ENCODE measurements at places on chromosomes 2 and 18.

DNA sequence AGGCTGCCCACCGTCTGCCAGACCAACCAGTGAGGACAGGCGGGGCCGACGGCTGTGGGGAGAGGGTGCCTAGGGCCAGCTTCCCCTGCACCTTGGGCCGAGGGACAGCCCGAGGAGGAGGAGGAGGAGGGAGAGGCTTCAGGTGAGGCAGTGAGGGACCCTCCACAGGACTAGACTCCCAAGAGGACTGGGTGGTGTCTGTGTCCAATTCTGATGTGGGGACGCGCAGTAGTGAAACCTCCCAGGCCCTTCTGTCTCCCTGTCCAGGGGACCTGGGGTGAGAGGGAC is 19.8 kb upstream of the ASB1 start:
- DNase-seq, result no peak

- no peak for DNase-seq
Observed at GRCh38 chr2:152425765-152426727, 91.1 kb downstream of the FMNL2 start.

GRCh38 chr2:238381341-238382115 is 45.2 kb upstream of the ASB1 start:
- no peak for DNase-seq

DNA sequence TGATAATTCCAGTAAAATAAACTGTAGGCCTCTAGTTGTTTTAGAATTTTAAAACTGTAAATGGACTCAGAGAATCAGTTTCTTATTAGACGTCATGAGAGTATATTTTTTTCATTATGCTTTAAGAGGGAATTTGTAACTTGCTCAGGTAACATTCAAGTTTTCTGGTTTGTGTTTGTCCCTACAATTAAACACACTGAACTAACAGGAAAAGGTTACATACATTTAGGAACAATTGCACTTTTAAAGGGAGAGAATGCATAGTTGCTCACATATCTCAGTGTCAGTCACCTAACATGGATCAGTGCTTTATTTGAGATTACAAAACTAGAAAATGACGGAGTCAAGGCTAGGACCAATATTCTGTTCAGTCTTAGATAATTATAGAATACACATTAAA is 3.1 kb downstream of the COL3A1 start:
- DNase-seq, result no peak

GRCh38 chr2:25309402-25309801 is 32.3 kb downstream of the DNMT3A start:
- DNase-seq, result peak; percentile 63

- no peak for DNase-seq
Observed at GRCh38 chr2:45002686-45003085, 6.6 kb downstream of the SIX2 start.

GRCh38 chr2:38535744-38536506 is 66.8 kb downstream of the HNRNPLL start:
- DNase-seq, result peak; percentile 82

DNA sequence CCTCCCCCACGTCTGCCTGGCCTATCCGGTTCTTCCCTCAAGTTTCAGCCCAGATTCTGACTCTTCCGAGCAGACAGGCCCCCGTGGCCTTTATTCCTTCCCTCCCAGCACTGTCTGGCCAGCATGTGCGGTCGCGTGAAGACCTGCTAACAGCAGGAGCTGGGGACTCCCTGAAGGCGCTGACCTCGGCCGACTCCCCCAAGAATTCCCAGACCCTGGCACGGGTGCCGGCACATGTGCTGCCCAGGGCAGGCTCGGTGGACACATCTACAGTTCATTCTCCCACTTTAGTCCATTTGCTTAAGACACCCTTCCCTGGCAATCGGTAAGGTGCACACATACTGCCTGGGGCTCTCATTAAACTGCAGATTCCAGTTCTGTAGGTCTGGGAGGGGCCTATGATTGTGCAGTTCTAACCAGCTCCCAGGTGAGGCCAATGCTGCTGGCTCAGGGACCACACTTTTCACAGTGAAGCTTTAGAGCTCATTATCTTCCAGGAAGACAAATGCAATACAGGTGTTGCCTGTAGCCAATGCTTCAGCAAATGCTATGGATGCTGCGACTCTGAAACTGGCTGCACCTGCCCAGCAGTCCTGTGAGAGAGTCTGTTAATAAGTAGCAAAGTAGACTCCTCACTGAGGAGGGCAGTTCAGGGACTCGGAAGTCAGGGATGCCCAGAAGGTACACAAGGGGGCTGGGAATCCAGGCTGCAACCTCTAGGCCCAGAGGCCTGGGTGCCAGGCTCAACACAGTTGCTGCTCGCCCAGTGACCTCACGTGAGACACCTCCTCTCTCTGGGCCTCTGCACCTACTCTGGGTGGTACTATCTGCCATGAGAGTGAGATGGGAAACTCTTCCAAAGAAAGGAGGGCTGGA is 45.4 kb upstream of the TAF1B start:
- no peak for DNase-seq

DNA sequence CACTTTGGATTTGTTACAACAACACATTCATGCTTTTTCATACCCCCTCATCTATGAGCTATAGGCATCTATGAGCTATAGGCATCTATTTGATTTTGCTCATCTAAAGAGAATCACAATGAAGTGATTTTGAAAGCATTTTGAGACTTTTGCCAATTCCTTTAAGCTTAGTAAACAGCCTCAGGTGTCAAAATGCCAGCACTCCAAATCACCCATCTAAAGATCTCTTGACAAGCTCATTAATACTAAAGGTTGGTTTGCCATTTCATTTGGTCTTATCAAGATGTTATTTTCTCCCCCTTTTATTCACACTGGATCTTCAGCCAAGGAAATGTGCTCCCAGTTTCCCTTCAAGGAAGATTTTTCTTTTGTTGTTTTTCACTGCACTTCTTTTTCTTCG is 110.7 kb upstream of the TLK1 start:
- DNase-seq, result no peak

GRCh38 chr18:66792466-66792865 is 188.6 kb upstream of the CDH19 start:
- no peak for DNase-seq

GRCh38 chr2:157258520-157259326 is 1.2 kb downstream of the GALNT5 start:
- DNase-seq, result no peak

DNA sequence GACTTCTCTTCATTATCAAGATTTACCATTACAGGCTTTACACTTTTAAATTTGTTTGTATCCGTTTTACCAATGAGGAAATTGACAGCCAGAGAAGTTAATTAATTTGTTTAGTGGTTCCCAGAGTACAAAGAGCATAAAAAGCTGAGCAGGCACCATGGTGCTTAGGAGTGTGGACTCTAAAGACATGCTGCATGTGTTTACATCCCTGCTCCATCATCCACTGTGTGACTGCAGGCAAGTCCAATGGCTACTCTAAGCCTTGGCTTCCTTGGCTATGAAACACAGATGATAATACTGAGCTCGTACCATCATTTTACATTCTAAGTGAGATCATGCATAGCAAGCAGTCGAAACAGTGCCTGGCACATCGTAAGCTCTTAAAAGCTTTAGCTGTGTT is 108.0 kb upstream of the SLC35G4 start:
- DNase-seq, result no peak

- DNase-seq, result no peak
Observed at GRCh38 chr2:112869258-112869842, 32.8 kb upstream of the IL1B start.

DNA sequence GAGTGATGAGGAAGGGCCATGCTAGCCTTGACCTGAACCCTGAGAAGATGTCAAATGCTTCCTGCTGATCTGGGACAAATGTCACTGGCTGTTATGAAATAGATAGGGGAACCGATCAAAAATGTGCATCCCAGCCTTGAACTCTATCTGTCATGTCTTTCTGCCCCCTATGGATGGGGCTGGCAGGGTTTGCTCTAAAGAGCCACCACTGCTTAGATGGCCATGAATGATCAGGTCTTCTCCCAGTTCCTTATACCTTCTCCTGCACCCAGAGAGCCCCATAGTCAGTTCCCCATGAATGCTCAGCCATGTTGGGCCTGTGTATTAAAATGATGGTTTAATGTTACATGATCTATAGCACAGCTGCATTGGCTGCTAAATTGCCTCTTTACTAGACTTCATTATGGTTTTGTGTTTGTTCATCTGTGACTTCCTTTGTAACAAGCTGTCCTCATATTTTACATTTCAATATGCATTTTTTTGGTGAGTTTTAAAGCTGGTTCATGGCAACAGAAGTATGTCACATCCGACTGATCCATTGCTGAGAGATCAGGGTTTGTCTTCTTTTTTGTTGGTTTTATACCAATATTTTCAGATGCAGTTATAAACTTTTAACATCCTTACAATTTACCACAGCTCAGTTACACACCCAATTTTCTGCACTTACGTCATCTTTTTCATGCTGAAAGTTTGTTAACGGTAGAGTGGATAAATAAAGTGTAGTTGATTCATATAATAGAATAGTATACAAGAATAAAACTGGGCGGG is 56.3 kb upstream of the SMAD2 start:
- no peak for DNase-seq

GRCh38 chr2:64937687-64938491 is 51.3 kb upstream of the SLC1A4 start:
- no peak for DNase-seq

DNA sequence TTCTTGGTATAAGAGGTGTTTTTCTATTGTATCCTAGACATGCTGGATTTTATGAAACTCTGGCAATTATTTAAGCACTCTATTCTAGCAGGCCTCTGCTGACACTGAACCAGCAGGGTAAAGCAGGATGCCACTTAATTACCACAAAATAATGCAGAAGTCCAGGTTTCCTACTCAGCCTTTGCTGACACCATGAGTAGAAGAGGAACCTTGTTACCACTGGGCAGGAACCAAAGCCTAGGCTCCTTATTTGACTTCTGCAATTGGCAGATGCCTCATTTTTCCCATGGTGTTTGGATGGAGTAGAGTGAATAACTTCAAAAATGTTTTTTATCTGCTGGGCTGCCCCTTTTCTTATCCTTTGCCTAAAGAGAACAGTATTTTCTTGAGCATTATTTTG is 60.8 kb downstream of the THNSL2 start:
- no peak for DNase-seq

GRCh38 chr2:1993711-1994682 is 249.7 kb upstream of the PXDN start:
- no peak for DNase-seq

- no peak for DNase-seq
Observed at GRCh38 chr2:240326886-240327285, 108.6 kb upstream of the GPC1 start.

- DNase-seq, result no peak
Observed at GRCh38 chr2:79721966-79722365, 209.1 kb downstream of the CTNNA2 start.

DNA sequence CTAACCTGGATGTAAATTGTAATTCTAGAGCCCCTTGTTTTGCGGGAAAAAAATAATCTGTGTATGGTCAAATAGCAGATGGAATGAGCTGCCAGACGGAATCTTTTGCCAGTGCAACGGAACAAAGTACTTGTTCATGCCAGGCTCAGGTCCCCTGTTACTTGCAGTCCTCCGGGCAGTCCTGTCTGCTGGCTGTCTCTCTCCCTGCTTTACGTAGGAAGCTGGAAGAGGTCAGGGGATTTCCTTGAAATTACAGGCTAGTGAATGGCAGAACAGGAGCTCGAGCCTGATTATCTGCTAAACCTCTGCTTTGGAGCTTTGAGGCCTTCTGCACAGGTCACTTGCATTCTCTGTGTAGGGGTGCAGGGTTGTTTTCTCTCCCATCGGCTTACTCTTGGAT is 54.8 kb downstream of the LRRFIP1 start:
- no peak for DNase-seq

DNA sequence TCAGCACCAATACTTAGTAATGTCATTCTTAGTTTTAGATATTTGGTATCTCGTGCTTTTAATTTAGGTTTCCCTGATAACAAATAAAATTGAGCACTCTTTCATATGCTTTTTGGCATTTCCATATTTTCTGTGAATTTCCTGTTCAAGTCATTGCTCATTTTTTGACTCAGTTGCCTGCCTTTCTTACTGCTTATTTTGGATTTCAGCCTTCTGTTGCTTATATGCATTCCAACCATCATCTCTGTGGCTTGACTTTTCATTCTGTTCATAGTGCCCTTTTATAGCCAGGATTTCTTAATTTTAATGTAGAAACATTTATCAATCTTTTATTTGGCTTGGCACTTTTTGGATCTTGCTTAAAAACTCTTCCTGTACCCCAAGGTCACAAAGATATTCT is 14.5 kb upstream of the KIF3C start:
- DNase-seq, result no peak

DNA sequence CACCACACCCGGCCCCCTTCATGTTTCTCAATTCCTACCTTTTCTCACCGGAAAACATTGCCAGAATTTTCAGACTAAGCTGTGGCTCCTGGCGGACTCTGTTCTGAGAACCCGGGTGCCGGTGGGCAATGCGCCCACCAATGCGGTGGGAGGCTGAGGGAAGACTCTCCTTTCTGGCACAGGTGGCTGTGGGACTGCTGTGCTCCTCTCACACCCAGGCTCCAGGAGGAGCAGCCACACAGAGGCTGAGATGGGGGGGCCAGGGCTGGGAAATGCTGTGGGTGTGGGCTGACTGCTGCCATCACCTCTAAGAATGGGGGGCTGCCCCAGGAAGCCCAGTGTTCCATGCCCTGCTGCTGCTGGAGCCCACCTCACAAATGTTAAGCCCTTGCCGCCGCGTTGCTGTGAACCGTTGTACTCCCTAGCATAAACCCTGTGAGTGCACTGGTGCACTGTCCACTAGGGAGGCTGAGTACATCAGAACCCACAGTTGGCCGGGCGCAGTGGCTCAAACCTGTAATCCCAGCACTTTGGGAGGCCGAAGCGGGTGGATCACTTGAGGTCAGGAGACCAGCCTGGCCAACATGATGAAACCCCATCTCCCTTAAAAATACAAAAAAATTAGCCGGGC is 152.6 kb downstream of the LDLRAD4 start:
- no peak for DNase-seq

DNA sequence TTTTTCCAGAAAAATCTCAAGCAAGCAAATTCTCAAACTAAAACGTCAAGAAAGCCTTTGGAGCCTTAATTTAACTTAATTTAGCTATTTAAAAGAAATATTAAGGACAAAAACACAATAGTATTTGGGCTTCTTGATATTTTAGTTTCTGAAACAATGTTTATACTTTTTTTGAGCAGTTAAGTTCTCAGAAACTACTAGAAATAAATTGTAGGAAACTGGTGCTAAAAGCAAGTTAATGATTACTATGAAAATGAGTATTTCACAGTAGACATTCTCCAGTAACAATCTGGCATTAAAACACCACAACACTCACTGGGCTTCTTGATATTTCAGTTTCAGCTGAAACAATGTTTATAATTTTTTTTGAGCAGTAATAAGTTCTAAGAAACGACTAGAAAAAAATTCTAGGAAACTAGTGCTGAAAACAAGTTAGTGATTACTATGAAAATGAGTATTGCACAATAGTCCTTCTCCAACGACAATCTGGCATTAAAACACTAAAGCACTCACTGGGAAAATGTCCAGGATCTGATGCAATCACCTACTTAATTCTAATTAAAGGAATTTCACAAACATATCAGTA is 45.1 kb downstream of the TRAK2 start:
- DNase-seq, result no peak

DNA sequence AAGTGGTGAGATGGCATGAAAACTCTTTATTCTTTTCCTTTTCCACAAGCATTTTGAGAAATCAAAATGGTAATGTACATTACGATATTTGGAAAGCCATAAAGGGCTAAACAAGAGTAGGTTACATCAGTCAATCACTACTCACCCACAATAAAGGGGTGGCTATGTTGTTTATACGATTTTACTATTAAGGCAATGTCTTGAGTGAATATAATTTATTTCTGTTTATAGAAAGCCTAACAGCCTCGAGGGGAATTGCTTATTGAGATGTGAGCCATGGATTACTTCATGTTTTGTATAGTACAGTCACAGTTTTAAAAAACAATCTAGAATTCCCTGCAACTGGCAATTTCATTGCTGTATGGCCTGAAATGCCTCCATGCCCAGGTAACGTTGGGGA is 237.5 kb upstream of the RBBP8 start:
- no peak for DNase-seq

All from GM13977 (cell line).